ENCODE measurements at places on chromosomes 1 and 21. TPM values are rescaled to one million over a fixed set of nuclear protein-coding genes. Genes with fewer than 3 reads are reported as not detected.

DNA sequence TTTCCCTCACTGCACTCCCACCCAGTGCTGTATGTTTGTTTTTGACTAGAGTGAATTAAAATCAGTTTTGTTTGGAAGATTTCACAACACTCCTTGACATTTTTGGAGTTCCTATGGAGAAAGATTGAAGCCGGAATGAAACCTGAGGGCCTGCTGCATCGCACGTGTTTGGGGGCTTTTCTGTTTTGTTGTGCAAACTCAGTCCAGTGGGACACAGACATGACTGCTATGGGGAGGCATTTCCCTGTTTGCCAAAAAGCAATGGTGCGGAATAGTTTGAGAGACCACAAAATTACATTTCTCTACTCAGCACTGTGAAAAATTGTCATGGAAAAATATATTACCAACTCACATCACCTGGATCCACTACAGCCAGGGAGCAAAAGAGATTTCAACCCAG lies 43.8 kb upstream of the KCNE2 start:
- no peak for DNase-seq
- H3K27ac ChIP-seq: no peak overlapping the region
- peaks cover 16% of the 10 kb centered on the region for H3K4me1 ChIP-seq
- no peaks in the 10 kb centered on the region for H3K36me3 ChIP-seq
- H3K27me3 ChIP-seq: no peaks in the 10 kb centered on the region
- no peak overlapping the region for H3K4me3 ChIP-seq

DNA sequence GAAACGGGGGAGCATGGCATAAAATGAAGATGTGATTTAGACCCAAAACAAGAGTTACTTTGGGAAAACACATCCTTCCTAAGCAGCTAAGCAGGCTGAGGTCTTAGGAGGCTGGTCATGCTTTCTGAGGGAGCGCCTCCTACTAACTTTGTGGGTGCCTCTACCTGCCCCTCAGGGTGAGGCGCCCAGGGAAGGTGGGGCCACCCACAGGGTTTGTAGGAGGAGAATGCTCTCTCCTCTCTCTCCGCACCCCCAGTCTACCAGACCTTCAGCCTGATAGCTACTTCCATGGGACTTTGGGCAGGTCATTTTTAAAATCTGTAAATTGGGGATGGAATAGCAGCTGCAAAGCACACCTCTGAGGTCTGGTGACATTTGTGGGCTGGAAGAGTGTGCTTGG lies 23.8 kb downstream of the SLC27A3 start:
- H3K4me1 ChIP-seq: no peaks in the 10 kb centered on the region
- H3K27me3 ChIP-seq: no peaks in the 10 kb centered on the region
- no peak overlapping the region for H3K27ac ChIP-seq
- no peak for DNase-seq
- H3K36me3 ChIP-seq: peaks cover 3% of the 10 kb centered on the region

GRCh38 chr1:39574646-39575045 lies 1.9 kb downstream of the PABPC4 start:
- peak overlapping the region; percentile 80 for H3K4me3 ChIP-seq
- peaks cover 26% of the 10 kb centered on the region for H3K36me3 ChIP-seq
- H3K27ac ChIP-seq: no peak overlapping the region
- no peak for DNase-seq
- H3K4me1 ChIP-seq: peaks cover 23% of the 10 kb centered on the region
- no peaks in the 10 kb centered on the region for H3K27me3 ChIP-seq

DNA sequence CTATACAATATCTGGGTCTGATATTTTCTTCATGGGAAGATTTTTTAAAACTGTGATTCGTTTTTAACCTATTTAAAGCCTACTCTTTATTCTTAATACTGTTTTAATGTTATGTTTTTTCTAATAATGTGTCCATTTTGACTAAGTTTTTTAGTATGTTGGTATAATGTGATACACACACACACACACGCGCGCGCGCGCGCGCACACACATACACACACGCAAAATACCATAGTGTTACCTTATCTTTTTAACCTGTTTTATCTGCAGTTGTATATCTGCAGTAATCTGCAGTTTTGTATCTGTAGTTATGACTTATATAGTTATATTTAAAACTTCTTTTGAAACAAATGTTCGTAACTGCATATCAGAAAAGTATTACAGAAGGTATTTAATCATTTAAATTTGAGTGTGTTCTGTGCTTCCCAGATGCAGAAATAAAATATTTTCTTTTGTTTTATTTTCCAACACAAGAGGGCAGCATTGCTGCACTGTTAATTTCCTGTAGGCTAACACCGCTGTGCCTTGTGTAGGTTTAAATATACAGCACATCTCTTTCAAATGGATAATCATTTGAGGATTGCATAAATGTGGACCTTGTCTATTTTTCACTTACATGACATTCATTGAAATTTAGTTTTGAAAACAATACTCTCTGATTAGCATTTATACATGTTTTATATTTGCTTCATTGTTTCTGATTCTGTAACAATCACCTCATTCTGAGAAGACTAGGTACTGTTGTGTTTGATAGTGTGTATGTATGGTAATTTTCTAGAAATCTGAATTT lies 166.1 kb downstream of the PDE4B start:
- no peak overlapping the region for H3K4me3 ChIP-seq
- H3K4me1 ChIP-seq: peaks cover 7% of the 10 kb centered on the region
- no peaks in the 10 kb centered on the region for H3K36me3 ChIP-seq
- no peak for DNase-seq
- no peak overlapping the region for H3K27ac ChIP-seq
- H3K27me3 ChIP-seq: no peaks in the 10 kb centered on the region

Gene PLD5
- total RNA-seq: 23.9 TPM

DNA sequence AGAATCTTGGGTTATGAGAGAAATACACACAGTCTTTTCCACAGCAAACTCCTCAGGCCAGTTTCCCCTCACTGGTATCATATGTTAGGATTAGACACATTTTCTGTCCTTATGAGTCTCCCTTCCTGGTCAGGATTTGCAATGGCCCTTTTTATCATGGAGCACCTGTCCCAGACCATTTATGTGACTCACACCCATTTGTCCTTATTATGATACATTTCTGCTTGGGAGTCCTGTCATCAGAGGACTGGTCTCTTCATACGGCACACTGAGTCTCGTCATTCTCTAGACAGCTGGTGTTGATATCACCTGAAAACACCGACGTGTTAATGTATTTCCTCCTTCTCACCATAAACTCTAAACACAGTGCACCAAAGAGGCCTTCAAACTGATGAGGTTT lies 105.0 kb upstream of the SYT6 start:
- no peaks in the 10 kb centered on the region for H3K4me1 ChIP-seq
- DNase-seq: no peak
- no peaks in the 10 kb centered on the region for H3K36me3 ChIP-seq
- no peak overlapping the region for H3K27ac ChIP-seq

DNA sequence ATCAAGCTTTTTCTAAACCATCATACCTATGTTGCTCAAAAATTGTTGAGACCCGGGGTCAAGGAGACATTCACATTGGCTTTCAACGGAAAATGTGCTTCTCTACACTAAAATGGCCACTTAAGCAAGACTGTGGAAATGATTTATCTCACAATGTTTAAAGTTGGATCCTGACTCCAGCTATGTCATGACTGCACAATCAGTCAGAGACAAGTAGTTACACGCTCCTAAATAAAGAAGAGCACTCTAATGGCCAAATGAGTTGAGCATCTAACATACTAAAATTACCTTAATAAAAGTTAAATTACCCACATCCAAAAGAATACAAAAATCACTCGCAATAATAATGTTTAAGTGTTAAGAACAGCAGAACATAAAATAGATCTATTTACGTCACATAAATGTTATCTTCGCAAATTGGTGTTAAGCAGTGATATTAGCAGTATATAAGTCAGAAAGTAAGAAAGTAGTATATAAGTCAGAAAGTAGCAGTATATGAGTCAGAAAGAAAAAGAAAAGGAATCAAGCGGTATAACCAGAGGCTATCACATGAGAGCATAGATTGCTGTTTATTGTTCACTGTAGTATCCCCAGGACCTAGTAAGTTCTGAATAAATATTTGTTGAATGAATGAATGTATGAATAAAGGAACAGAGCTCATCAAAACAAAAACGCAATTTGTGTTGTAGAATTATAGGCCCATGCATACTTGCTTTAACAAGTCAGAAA lies 28.4 kb downstream of the ZNF281 start:
- no peaks in the 10 kb centered on the region for H3K4me1 ChIP-seq
- no peak overlapping the region for H3K27ac ChIP-seq
- DNase-seq: no peak

- H3K4me3 ChIP-seq: no peak overlapping the region
- H3K4me1 ChIP-seq: no peaks in the 10 kb centered on the region
- no peak for DNase-seq
- H3K27ac ChIP-seq: no peak overlapping the region
These were observed 124.5 kb downstream of the ZNF648 start for GRCh38 chr1:181936768-181937581.

GRCh38 chr1:12541274-12542137 lies 76.5 kb downstream of the DHRS3 start:
- H3K36me3 ChIP-seq: no peaks in the 10 kb centered on the region
- no peak overlapping the region for H3K4me3 ChIP-seq
- no peak for DNase-seq
- H3K4me1 ChIP-seq: peaks cover 37% of the 10 kb centered on the region

DNA sequence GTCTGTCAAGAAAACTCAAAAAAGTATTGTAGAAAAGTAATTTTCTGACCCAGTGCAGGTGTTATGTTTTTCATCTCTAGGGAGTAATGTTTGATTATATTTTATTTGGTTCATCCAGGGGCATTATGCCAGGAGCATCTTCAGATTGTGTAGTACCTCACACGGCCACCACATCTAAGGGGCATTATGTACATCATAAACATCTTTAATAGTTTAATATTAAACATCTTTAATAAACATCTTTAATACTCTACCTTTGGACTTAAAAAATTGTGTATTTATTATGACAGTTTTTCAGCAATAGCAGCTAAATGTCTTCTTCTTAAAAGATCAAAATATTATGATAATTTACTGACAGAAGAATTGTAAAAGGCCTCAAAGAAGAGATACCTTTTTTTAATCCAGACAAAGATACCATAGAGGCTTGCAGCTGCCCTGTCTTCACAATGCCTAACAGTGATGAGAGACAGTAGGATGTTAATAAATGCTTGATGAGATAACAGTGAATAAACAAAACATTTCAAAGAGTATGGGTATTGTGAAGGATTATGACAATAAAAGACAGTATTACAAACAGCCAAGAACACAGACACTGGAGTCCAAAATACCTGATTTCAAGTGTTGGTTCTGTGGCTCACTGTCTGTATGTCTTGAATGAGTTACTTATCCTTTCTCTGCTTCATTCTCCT lies 240.9 kb upstream of the ADGRL2 start:
- H3K36me3 ChIP-seq: no peaks in the 10 kb centered on the region
- no peak overlapping the region for H3K4me3 ChIP-seq
- H3K27ac ChIP-seq: no peak overlapping the region
- no peaks in the 10 kb centered on the region for H3K27me3 ChIP-seq
- H3K4me1 ChIP-seq: no peaks in the 10 kb centered on the region

Data from thoracic aorta (tissue), 2 donors.